CD4-positive, alpha-beta T cell treated with Interferon alpha-2 for 1 hour (primary cell): ENCODE measurements at places on chromosomes 2 and 18.

- no peak for DNase-seq
Observed at GRCh38 chr2:21379140-21379539, 255.4 kb downstream of the TDRD15 start.

- DNase-seq = no peak
Observed at GRCh38 chr2:239661334-239662312, 260.8 kb upstream of the HDAC4 start.

DNA sequence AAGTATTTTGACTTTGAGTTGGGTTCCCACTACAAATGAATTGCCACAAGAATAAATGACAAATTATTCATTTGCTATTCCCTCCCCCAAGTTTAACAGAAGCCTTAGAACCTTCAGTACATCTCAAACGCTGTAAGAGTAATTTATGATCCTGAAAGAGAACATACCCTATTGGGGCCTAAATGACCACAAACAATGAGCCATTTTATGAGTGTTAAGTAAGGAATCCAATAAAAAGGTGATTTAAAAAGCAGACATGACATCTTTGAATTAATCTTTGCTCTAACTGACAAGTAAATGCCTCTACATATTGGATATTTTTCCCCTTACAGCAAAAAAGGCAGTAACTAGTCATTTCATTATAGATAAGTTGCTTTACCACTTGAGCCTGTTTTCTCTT lies 136.9 kb downstream of the NRXN1 start:
- no peak for DNase-seq

GRCh38 chr2:10634495-10634894 lies 55.3 kb downstream of the NOL10 start:
- DNase-seq = no peak
